Upper lobe of left lung (tissue), 6 donors: ENCODE measurements at places on chromosomes 2 and 18. TPM values are rescaled to one million over a fixed set of nuclear protein-coding genes. Genes with fewer than 3 reads are reported as not detected.

DNA sequence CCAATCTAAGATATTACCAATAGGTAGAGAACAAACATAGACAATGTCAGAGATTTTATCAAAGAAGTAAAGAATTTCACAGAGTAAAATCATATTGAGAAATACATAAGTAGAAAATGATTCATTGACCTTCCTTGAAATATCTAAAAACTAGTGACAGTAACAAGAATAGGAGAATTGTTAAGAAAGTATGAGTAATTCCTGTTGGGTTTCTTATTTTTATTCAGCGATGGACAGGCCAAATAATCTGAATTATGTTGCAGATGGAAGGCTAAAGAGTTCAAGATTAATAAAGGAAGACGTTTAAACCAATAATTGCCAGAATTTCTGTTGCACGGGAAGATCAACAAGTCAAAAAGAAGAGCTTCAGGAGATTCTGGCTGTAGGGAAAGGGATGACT, 163.4 kb upstream of the RASGRP3 start:
- no peak for DNase-seq

GRCh38 chr18:47062471-47062870, 27.1 kb upstream of the ELOA2 start:
- DNase-seq: no peak

GRCh38 chr18:77470569-77471413, 221.1 kb downstream of the GALR1 start:
- DNase-seq: no peak

- no peak for DNase-seq
Measured at GRCh38 chr2:70448041-70448440, 105.6 kb downstream of the TGFA start.

DNA sequence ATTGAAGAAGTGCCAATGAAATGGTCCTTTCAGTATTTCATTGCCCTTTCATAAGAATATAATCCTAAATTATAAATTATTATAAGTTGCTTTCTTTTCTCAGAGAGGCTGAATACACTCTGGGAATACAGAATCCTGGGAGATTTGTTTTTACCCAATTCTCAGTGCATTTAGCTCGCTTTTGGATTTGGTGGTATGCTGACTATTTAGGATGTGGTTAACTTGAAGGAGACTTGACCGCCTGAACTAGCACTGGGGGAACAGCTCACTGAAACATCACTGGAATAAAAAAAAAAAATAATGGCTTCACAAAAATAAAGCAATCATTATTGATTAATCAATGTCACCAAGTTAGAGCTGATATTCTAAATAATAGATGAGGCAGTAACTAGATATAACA, 10.2 kb downstream of the TNFAIP6 start:
- no peak for DNase-seq

- DNase-seq: no peak
Measured at GRCh38 chr2:24253303-24253919, 78.6 kb downstream of the FAM228A start.

- no peak for DNase-seq
Measured at GRCh38 chr18:47151439-47151838, 1.1 kb upstream of the HDHD2 start.

DNA sequence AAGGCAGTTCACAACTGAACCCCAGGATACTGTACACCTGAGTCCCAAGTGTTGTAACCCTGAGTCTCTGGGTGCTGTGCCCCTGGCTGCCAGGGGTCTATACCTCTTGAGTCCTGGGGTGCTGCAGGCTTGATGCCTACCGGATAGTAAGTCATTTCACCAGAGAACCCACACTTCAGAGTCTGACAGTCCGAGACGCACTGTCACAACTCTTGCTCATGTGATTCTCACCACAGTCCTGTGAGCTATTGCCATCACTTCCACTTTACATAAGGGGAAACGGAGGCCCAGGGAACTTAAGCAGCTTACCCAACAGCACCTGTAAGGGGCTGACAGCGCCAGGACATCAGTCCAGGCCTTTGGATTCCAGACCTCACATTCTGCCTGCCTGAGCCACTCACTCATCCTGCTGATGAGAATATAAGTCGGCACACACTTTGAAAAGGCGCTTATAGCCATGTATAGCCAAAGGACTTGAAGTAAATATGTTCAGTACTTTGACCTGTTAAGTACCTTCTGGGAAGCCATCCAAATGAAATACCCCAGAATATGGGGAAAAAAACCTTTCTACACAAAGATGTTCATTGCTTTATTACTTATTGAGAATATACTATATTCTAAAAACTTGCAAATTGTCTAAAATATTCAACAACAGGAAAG, 180.7 kb upstream of the ID2 start:
- peak; percentile 43 for DNase-seq

Gene PARD6G
- 2.1 TPM for total RNA-seq
